ENCODE measurements at places on chromosomes 1 and 21.
A peak's percentile ranks its signal among the peaks of the same experiment; 100 is the strongest.

GRCh38 chr1:229244091-229244490 lies 26.8 kb upstream of the RAB4A start:
- DNase-seq: no peak

DNA sequence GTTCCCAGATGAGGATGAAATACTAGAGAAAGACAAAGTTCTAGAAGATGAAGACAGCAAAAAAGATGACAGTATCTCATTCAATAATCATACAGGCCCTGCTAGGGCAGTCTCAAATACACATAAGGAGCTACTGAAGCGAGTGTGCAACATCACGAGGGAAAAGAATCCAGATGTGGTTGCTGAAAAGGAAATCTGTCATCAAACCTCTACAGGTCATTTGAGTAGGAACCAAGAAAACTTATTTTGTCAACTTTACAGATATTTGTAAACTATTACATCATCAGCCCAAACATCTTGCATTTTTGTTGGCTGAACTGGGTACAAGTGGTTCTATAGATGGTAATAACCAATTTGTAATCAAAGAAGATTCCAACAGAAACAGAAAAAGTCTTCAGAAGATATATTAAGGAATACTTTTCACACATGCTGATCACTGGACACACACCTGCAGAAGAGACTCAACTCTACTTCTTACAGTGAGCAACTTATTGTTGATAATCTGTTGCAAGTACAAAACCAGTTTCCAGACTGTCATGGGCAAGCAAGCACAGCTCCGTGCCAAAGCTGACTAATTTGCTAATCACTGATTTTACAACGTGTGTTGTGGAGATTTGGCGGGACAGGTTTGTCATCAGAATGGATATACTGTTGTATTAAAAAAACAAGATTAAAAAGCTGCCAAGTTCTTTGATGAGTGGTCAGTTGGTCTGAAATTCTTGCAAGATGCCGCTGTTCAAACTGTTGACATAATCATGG lies 42.1 kb downstream of the TRIM33 start:
- DNase-seq: no peak

DNA sequence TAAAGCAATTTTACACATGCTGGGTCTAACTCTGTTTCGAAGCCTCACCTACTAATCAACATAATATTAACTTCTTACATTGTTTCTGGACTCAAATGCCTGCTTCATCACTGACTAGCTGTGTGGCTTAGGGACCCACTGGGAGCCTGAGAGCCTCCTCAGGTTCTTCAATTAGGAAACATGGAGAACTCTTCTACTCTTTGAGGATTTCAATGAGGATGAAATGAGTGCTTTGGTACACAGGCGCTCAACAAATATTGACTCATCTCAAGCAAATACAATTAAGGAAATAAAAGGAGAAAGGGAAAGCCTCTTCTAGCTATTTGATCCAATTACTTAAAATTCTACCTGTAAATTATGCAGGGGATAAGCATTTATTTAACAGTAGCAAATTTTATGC lies 84.4 kb upstream of the JAK1 start:
- DNase-seq: no peak

DNA sequence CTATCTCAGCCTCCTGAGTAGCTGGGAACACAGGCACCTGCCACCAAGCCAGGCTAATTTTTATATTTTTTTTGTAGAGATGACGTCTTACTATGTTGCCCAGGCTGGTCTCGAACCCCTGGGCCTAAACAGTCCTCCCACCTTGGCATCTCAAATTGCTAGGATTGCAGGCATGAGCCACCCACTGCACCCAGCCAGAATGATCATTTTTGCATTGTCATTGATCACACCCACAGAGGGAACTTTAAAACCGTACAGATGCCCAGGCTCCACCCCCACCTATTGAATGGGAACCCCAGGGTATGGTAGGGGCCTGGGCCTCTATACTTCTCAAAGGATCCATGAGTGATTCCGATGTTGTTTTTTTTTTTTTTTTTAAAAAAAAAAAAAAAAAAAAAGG lies 36.7 kb downstream of the ETNK2 start:
- no peak for DNase-seq

- no peak for DNase-seq
Measured at GRCh38 chr21:30216041-30216723, at the start of gene CLDN8. Gene CLDN8, minus strand, starts transcription at chr21:30216097. Its CDS starts 172 bp downstream, at chr21:30215925.

- no peak for DNase-seq
Measured at GRCh38 chr1:30183895-30184294, 539.5 kb downstream of the MATN1 start.

DNA sequence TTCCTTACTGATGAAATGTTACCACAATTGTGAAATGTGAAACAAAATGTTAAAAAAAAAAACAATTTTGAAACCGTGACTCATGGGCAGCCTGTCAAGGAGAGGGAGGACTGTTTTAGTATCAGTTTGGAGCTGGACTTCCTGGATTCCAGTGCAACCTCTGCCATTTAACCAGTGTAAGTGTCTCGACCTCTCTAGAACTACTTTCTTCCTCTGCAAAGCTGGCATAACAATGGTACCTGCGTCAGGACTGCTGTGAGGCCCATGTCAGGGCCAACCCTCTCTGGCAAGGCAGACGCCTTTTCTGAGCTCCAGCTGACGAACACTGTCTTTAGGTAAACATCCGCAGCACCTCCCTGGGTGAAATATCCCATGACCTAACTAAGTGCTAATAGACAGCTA lies 20.9 kb downstream of the URB1 start:
- no peak for DNase-seq

DNA sequence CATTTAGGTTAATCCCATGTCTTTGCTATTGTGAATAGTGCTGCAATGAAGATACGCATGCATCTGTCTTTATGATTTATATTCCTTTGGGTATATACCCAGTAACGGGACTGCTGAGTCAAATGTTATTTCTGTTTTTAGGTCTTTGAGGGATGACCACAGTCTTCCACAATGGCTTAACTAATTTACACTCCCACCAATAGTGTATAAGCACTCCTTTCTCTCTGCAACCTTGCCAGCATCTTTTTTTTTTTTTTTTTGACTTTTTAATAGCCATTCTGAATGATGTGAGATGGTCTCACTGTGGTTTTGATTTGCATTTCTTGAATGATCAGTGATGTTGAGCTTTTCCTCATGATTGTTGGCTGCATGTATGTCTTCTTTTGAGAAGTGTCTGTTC lies 33.5 kb downstream of the ASH1L start:
- DNase-seq: no peak

GRCh38 chr1:62727656-62728407 lies 39.6 kb upstream of the DOCK7 start:
- DNase-seq: no peak

DNA sequence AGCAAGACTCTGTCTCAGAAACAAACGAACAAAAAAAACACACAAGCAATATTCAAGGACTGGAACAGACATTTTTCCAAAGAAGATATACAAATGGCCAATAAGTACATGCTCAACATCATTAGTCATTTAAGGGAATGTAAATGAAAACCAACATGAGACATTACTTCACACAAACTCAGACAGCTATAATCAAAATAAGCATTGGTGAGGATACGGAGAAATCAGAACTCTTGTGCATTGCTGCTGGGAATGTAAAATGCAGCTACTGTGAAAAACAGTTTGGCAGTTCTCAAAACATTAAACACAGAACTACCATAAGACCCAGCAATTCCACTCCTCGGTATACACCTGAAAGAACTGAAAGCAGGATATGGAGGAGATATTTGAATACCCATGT lies 15.4 kb downstream of the NOL9 start:
- no peak for DNase-seq

DNA sequence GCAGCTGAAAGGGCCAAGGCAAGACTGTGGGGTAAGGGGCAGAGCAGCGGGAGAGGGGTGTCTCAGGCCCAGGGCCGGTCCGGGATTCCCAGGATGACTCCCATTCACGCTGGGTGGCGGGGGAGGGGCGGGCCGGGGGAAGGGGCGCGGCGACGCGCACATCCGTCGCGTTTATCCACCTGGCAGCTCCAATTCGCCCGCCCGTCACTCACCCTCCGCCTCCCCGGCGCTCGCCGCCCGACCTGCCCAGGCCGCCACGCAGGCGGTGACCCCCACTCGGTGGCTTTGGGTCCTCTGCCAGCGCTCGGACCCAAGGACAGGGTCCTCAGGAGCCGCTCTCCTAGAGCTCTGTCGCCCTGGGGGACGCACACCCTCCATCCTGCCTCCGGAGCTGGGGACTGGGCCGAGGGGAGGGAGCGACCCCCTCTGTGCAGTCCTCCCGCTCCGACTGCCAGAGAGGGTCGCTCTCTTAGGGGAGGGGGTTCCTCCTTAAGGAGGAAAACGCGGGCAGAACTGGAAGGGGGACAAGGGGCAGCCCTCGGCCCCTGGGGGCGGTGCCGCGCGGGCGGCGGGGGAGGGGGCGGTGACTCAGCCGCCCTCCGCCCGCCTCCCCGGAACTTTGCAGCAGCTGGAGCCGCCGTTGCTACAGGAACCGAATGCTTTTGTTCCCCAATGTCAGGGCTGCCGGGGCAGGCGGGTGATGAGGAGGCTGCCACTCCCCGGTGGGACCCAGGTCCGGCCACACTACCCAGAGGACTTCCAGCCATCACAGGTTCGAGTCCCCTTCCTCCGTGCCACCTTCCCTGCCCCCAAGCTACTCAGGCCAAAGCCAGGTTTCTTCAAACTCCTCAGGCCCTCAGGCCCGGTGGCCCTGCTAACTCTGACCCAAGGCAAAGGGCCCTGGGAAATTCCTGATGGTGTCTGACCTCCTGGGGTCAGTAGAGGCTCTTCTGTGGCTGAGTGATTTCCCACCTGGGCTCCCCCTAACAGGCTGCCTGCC lies 3.4 kb downstream of the ADGRB2 start:
- DNase-seq: peak; percentile 39

DNA sequence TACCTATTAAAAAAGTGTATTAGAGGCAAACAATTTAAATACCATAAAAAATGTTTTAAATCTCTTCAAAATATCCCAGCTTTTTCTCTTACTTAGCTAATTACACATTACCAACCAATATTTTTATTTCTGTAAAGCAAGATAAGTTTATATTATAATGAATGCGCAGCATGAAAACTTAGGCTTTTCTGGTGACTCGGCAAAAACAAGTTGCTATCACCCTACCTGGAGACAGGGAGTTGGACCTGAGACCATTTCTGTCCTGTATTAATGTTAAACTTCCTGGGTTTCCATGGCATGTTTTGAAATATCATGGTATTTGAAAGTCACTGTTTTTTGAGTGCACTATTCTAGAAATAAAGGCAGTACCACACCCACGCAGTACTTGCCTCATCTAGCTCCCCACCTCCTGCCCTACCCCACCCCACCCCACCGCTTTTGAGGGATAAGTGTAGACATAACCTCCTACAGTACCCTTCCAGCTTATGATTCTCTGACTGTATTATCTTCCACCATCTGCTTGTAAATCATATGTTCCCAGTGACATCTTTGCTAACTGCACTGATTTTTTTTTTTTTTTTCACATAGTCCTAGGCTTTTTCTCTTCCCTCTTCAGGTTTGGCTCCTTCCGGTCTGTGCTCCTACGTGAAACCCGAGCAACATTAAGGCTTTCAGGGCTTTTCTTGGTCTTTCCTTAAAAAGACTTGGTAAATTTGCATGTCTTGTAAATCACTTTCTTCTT lies 77.5 kb downstream of the PHTF1 start:
- no peak for DNase-seq

DNA sequence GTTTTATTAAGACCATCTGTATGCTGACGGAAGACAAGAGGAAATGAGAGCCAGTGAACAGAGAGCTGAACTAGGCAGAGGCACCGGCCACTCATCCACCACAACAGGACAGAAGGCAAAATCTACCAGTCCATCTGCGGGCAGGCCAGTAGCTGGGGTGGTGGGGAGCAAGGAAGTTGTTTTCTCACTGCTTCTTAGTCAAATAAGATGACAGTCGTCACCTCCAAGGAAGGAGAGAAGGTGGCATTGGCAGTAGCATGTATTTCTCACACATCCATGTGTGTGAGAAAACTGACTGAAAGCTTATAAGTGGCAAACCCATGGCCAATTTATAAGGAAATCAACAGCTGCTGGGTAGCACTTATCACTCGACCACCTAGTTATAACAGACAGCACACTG lies 8.2 kb downstream of the TTC13 start:
- DNase-seq: no peak

DNA sequence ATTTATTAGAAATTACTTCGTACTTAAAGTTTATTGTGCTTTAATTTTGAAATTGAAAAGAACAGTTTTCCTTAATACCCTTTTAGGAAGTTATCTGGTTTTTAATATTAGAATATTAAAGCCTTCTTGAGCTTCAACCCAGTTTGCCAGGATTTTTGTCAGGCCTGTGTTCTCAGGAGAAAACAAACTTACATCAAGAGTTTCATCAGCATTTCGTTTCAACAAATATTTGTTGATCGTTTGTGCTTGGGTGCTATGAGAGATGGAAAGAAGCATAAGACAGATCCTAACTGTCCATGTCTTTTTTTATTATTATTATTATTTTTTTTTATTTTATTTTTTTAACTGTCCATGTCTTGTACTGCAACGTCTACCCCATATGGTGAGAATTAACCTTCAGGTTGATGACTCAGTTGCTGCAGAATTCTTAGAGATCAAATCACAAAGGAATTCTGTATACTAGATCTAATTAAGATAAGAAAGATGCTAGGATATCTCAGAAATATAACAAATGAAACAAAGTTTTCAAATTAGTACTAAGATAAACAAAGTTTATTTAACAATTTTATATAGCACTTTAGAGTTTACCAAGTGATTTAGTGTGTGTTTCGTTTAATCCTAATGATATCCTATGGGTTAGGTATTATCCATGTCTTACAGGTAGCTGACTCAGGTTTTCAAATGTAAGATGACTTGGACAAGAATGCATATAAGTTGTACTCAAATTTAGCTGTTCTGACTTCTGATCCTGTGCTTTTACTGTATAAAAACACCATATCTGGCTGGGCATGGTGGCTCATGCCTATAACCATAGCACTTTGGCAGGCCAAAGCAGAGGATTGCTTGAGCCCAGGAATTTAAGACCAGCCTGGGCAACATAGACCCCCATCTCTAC lies 14.3 kb downstream of the FBXO28 start:
- no peak for DNase-seq

DNA sequence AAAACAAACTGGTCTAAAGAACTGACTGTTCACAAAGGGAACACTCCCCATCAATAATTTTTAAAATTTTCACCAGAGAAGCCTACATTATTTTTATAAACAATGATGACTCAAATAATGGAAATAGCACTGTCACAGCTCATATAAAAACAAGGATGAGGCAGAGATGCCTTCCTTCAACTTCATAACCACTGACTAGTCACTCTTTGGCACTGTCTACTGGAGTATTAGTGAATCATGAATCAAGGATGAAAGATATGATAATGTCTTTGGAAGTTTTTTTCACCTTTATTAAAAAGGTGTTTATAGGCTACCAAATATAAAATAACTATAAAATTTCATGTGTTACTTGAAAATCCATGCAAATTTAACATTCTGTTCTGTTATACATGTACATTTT lies 316.9 kb downstream of the VAV3 start:
- DNase-seq: no peak

Data from stimulated activated CD8-positive, alpha-beta memory T cell treated with anti-CD3 and anti-CD28 coated beads, Interleukin-4, amount 100 ng/mL, for 1 hour (primary cell).